Activated CD8-positive, alpha-beta memory T cell treated with anti-CD3 and anti-CD28 coated beads for 24 hours (primary cell): ENCODE measurements at places on chromosomes 5 and 9.

DNA sequence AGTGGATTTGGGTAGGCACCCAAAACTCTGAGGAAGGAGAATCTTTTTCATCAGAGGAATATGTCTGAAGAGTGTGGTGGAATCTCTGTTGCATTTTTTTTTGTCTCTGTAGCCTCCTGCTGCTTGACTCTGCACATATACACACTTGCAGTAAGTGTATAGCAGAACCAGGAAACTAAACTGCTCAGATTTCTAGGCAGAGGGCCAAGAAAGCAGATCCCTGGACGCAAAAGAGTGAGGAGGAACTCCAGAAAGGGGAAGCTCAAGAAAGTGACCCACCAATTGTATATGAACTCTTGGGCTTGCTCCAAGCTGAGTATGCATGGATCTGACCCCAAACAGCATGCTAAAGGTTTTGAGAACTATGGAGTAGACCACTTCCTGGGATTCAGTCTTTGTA lies 181.8 kb downstream of the GADD45G start:
- DNase-seq = no peak

GRCh38 chr9:35766997-35767396 lies 12.9 kb upstream of the MSMP start:
- DNase-seq = no peak

- no peak for DNase-seq
Measured at GRCh38 chr5:179134511-179134910, 74.3 kb downstream of the ZNF354C start.

- no peak for DNase-seq
Measured at GRCh38 chr9:78577156-78577906, 280.4 kb downstream of the PSAT1 start.

DNA sequence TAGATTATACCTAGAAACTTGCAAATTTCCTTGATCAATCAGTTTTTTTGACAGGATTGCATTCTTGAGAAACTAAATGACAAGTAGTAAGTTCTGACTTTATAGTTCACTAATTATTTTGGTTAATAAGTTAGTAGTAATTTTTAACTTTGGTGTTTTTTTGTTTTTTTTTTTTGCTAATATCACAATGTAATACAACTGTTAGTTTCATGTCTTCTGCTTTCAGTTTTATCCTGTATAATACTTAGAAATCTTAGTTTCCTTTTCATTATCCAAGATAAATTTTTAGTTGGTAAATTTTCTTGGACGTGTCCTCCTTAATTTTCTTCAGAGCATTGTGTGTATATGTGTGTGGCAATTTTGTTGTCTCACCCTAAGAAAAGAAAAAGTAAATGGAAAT lies 57.8 kb downstream of the CWC27 start:
- DNase-seq = no peak

DNA sequence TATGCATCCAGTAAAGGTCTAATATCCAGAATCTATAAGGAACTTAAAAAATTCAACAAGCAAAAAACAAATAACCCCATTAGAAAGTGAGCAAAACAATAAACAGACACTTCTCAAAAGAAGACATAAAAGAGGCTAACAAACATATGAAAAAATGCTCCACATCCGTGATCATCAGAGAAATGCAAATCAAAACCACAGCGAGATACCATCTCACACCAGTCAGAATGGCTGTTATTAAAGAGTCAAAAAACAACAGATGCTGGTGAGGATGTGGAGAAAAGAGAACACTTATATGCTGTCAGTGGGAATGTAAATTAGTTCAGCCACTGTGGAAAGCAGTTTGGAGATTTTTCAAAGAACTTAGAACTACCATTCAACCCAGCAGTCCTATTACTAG lies 86.1 kb downstream of the WWC1 start:
- no peak for DNase-seq

- DNase-seq = no peak
Measured at GRCh38 chr5:45089870-45090269, 281.1 kb downstream of the MRPS30 start.
